Foreskin keratinocyte (primary cell): ENCODE measurements at places on chromosomes 11 and 22. TPM values are rescaled to one million over a fixed set of nuclear protein-coding genes. Genes with fewer than 3 reads are reported as not detected.

PRG2 gene
- not detected in 2 replicates for polyA plus RNA-seq

AQP11 gene
- 0.11 and 0.13 TPM in 2 replicates for polyA plus RNA-seq

DNA sequence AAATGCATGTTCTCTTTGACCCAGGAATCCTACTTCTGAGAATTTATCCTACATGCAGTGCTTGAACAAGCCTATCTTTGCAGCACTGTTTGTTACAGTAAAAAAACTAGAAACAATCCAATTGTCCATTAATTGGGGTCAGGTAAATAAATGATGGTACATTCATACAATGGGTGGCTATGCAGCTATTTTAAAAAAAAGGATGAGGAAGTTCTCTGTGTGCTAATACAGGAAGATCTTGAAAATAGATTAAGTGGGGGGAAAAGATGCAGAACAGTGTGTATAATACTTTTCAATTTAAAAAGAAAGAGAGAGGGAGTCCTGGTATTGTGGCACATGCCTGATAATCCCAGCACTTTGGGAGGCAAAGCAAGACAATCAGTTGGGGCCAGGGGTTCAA is 9.5 kb upstream of the CREB3L1 start:
- no peak for DNase-seq

GRCh38 chr22:45997077-45997776 is 20.3 kb upstream of the WNT7B start:
- DNase-seq, result no peak

DNA sequence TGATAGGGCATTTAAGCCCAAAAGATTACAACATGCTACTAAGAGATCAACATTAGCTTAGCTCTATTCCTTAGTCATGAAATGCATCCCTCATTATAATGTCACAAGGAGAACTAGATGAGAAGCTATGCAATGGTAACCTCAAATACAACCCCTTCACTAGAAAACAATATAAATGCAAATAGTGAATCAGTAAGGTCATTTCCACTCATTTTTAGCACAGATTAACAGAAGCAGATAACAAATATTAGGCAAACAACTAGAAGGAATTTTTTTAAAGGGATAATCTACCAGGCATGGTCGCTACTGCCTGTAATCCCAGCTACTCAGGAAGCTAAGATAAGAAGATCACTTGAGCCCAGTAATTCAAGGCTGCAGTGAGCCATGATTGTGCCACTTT is 28.2 kb downstream of the SIK3 start:
- DNase-seq, result no peak

APOL5 gene
- not detected in 2 replicates for polyA plus RNA-seq

DNA sequence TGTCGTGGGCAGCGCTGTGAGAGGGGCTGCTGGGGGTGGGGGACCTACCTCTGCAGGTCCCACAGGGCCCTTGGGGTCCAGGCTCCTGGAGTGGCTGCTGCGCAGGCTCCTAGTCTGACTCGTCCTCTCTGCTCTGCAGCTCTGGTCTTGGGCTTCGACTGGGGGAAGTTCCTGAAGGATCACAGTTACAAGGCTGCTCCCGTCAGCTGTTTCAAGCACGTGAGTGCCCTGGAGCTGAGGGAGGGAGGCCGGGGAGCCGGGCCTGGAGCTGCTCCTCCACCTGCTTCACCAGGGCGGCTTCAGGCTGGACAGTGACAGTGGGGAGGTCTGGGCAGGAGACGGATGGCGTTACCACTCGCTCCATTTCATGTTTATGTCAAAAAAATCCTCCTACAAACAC is 11.9 kb downstream of the L3MBTL2 start:
- no peak for DNase-seq

DNA sequence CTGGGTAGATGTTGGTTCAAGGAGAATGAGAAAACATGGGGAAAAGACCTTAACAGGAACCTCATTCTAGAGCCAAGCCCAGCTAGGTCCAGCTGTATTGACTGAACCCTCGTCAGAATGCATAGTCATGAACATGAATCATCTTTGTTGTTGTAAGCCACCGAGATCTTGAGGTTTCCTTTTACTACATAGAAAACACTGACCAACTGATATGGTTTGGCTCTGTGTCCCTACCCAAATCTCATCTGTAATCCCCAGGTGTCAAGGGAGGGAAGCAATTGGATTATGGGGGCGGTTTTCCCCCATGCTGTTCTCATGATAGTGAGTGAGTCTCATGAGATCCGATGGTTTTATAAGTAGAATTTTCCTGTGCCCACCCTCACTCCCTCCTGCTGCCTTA is 19.4 kb upstream of the PHOX2A start:
- DNase-seq, result no peak

GRCh38 chr11:117226388-117227385 is 5.2 kb downstream of the PCSK7 start:
- no peak for DNase-seq

GRCh38 chr11:10444725-10445315 is 10.2 kb upstream of the AMPD3 start:
- DNase-seq, result no peak

GRCh38 chr11:35558513-35558912 is 33.1 kb upstream of the PAMR1 start:
- peak; percentile 57 for DNase-seq

- DNase-seq, result no peak
Measured at GRCh38 chr11:65131417-65131776, 2.9 kb downstream of the SYVN1 start.

OR4C3 gene
- not detected in 2 replicates for polyA plus RNA-seq

LDLRAD3 gene
- 4.0 and 5.0 TPM in 2 replicates for polyA plus RNA-seq

FAM76B gene
- 2.0 and 2.8 TPM in 2 replicates for polyA plus RNA-seq

- DNase-seq, result no peak
Measured at GRCh38 chr11:46003572-46003971, 81.1 kb downstream of the LARGE2 start.

HBD gene
- polyA plus RNA-seq, result not detected in 2 replicates

DNA sequence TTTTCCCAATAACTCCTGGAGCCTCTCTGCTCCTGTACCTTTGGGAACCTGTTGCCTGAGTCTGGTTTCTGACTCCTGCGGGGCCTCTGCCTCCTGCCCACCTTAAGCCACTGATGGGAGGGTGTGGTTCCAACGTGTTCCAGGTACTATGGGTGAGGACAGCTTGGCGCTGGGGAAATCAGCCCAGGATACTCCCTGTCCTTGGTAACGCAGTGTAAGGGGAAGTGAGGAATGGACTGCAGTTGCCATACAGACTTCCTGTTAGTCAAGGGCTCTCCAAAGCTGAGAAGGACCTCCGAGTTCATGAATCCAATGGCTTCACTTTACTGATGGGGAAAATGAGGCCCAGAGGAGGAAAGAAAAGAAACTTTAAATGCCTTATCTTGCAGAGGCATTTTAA is 1.2 kb upstream of the MARK2 start:
- DNase-seq, result no peak

OR5B12 gene
- not detected in 2 replicates for polyA plus RNA-seq

DNA sequence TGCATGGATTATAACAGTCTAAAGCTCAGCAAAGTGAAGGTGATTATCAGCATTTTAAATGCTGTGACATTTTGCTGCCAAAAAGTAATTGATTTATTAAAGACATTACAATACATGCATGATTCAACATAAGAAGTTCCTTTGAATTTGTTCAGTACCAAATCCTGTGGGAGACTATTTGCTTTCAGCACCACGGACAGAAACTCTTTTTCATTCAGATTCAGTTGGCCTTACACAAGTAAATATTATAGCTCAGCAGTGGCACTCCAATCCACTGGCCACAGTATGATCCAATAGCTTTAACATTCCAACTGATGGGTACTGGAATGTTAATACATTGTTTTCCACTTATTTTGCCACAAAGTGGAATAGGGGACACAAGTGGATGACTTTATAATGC is 806.7 kb downstream of the NTM start:
- peak; percentile 27 for DNase-seq

SMIM35 gene
- polyA plus RNA-seq, result not detected in 2 replicates

- DNase-seq, result no peak
Measured at GRCh38 chr22:30332551-30332950, 5.8 kb upstream of the TBC1D10A start.

BIK gene
- 7.1 and 12.8 TPM in 2 replicates for polyA plus RNA-seq

GRCh38 chr11:129992161-129992944 is 10.3 kb downstream of the PRDM10 start:
- DNase-seq, result no peak

- no peak for DNase-seq
Measured at GRCh38 chr11:131372234-131372962, 2.0 kb downstream of the NTM start.

RFPL3 gene
- not detected in 2 replicates for polyA plus RNA-seq

DNA sequence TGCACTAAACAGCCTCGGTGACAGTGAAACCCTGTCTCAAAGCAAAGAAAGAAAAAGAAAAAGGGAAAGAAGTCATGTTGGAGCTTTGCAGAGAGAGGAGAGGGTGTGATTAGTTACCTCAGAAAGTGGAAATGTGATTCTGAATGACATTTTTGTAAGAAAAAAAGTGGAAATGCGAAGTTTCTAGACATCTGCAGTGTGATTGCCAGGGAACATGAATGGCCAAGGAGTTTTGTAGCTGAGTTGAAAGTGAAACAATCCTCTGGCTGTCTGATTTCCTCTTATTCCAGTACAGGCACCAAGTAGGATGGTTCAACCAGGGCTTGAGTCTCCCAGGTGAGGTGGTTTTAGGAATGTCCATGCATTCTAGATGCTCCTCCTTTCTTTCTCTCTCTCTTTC is 17.8 kb upstream of the SYVN1 start:
- DNase-seq, result no peak

CCND1 gene
- 42.6 and 45.3 TPM in 2 replicates for polyA plus RNA-seq

LRRC32 gene
- polyA plus RNA-seq, result 0.10 TPM in 1 of 2 replicates, not detected in the other

CADM1 gene
- polyA plus RNA-seq, result 26.8 and 29.6 TPM in 2 replicates

DNA sequence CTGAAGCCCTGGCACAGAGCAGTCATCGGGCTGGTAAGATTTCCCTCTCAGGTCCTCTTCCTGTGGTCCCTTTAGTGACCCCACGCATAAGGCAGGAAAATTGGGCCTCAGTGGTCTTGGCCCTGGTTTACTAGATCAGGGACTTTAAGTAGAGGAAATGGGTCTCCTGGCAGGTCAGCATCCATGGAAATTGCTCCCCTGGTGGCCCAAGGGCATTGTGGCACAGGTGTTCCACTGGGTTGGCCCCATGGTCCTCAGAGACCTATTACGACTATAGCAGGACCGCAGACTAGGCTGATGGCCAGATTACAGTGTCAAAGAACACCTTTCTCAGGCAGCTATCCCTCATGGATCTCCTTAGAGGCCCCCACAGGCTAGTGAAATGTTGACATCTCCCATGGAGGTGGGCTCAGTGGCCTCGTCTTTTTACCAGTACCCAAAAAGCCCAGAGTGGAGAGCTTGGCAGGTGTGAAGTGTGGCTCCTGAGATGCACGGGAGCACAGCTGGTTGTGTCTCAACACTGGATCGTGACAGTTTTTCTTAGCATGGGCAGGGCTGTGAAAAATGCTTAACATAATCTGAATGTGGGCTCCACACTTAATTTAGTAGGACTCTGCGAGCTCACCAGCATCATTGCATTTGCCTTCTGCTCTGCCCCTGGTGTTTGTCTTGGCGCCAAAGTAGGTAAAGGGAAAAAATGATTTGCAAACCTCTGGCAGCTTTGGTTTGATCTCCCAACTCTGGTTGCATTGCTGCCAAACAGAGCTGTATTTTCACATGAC is 74.2 kb downstream of the ZBTB16 start:
- no peak for DNase-seq

- DNase-seq, result no peak
Measured at GRCh38 chr11:63020671-63021291, 5.1 kb upstream of the SLC22A8 start.

DNA sequence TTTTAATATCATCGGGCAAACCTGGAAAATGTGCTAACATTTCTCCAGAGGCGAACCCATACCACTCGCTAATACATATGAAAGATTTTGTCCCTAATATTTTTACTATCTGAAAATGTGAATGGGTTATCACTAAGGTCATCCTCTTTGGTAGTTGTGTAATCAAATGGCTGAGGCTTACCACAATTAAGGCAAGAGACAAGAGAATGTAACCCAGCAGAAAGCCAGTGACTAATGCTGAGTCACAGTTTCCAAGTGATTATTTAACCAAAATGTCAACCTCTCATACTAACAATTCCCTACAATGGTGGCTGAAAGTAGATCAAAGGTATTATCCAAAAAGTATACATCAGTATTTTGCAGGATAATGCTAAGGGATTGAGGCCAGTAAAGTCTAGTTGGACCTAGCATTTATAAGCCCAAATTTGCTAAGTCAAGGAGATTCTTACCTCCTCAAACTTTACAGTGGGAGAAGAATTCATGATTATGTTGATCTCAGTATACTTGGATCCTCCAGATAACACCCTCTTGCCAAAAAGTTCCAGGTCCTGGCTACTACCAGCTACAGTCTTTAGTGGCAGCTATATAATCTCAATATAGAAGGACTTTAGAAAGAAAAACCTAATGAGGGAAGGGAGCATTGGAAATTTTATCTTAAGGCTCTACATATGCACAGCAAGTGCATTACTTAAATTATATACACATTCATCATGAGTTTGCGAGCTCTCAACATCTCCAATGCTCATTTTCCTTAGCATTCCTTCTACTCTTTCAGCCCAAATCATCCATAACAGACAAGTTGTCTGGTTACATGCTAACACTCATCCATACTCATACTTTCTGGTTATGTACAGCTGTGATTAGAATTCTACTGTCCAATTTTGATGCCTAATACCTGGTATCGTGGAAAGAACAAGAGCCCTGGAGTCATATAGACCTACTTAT is 25.4 kb downstream of the SIK3 start:
- DNase-seq, result peak; percentile 85

DNA sequence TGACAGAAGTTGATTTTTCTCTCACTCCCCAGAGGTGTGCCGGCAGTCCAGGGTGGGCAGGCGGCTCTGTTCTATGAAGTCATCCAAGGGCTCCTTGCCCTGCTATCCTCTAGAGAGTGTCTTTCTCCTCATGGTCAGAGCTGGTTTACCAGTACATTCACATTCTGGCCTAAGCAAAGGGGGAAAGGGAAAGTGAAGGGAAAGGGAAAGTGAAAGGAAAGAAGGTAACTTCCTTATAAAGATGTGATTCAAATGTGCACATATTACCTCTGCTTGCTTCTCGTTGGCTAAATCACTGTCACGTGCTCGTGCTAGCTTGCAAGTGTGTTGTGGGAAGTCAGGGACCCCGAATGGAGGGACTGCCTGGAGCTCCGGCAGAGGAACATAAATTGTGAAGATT is 2.9 kb upstream of the HTATIP2 start:
- no peak for DNase-seq

GRCh38 chr22:19735665-19736510 is 12.5 kb downstream of the GP1BB start:
- DNase-seq, result no peak

- DNase-seq, result peak; percentile 52
Measured at GRCh38 chr22:33519071-33519973, 401.0 kb downstream of the LARGE1 start.

GRCh38 chr22:27514601-27515523 is 286.7 kb downstream of the MN1 start:
- no peak for DNase-seq

DNA sequence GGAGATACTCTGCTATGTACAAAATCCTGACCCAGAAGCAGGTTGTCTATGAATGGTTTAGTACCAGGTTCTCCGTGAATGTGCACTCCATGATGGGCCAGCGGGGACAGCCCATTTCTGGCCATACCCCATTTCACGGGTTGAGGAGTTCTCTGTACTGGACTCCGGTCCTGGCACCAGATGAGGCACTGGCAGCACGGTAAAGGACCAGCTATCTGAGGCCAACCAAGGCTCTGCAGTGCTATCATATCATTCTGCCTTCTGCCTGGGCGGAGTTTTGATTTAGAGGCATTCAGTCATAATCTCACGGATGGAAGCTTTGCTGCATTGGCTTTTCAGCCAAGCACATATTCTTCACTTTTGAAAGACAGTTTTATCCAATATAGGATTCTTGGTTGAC is 18.5 kb upstream of the KMT5B start:
- no peak for DNase-seq
